ENCODE measurements at places on chromosomes 1 and 21.

DNA sequence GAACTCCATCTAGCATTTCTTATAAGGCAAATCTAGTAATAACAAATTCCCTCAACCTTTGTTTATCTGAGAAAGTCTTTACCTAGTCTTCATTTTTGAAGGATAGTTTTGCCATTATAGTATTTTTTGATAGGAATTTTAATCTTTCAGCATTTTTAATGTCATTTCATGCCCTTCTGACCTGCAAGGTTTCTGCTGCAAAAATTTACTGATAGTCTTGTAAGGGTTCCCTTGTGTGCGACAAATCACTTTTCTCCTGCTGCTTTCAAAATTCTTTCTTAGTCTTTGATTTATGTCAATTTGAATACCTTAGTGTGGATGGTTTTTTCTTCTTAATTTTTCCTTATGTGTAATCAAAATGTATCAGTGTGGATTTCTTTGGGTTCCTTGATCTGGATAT is 297.5 kb upstream of the FAM78B start:
- no peak for DNase-seq

DNA sequence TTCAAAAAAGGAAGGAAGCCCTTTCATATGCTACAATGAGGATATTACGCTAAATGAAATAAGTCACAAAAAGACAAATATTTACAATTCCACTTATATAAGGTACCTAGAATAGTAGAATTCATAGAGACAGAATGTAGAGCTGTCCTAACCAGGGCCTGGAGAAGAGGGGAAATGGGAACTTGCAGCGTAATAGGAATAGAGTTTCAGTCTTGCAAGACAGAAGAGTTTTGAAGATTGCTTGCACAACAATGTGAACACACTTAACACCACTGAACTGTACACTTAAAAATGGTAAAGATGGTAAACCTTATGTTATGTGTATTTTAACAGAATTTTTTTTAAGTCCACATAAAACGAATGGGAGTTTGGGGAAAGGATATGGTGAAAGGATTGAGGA is 2.9 kb downstream of the CD1B start:
- DNase-seq, result no peak

DNA sequence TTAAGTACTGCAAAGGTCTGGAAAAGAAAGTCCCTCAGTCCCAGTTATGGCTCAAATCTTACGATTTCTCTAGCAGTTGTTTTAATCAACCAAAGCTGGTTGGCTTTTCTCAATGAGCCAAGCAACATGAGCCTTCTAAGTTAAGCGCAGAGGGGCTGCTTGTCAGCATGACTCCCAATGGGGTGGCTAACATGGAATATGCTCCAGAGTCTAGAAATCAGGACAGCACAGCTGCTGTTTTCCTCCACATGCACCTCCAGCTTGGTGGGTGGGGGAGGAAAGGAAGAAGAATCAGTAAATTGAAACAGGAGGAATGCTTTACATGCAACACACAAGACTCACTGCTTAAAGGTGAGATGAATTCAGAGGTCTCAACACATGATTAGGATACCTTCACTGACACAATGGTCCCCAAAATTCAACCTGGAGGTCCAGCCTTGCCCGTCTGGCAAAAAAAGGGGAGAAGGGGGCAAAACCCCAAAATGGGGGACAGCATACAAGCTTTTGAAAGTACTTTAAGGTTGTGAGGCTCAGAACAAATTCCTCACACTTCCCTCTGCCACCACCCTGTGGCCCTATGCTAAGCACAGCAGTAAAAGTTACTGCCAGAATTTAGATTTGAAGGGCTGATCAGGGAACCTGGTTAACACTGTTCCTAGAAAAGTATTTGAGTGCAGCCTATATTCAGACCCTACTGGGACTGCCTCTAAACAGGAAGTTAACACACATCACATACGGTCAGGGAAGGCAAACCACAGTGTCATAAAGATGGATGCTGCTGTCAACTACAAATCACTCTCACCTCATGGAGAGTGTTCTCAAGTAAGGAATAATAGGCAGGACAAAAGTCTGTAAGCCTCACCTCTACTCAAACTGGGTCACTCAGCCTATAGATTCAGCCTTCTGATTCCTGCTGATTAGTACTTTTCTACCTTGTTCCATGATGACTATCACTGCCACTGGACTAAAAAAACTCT is 2.6 kb downstream of the GATAD2B start:
- DNase-seq, result no peak

DNA sequence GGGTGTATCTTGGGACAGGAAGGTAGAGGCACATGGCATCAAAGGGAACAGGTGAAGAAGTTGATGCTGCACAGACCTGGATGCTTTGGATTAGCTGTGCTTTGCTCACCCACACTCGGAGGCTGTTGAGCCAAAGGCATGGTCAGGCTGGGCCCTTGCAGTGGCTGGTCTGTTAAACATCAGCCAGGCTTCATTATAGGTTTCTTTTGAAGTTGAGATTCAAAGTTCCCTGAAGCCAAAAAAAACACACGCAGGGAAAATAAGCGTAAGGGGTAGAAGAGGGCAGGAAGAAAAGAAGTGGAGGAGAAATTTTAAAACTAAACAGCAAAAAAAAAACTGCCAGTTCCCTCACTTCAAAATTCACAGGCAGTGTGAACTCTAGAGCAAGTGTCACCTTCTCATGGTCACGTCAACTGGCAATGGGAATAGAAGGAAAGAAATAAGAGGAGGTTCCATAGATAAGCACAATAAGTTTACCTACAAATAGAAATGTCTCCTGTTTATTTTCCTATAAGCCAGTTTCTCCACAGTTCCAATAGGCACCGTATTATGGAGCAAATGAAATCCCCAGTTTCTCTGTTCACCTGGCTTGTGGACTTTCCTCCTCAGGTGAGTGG is 139.5 kb downstream of the PAPPA2 start:
- DNase-seq, result no peak

GRCh38 chr21:44737706-44738354 is 26.5 kb upstream of the TSPEAR start:
- no peak for DNase-seq

DNA sequence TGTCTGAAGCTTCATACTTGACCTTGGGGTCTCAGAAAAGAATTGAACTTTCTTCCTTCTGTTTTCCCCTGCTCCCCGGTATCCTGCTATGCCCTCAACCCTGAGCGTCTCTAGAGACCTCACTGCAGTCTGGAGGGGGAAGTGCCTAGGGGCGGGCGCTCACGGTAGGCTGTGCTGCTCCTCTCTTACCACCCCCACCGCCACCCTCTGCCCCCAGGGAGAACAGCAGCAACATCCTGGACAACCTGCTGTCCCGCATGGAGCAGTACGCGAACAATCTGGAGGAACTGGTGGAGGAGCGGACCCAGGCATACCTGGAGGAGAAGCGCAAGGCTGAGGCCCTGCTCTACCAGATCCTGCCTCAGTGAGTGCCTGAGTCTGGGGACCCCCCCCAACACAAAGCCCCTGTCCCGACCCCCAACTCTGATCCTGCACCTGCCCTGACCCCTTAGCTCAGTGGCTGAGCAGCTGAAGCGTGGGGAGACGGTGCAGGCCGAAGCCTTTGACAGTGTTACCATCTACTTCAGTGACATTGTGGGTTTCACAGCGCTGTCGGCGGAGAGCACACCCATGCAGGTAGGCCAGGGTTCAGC is 10.3 kb downstream of the NPR1 start:
- no peak for DNase-seq

DNA sequence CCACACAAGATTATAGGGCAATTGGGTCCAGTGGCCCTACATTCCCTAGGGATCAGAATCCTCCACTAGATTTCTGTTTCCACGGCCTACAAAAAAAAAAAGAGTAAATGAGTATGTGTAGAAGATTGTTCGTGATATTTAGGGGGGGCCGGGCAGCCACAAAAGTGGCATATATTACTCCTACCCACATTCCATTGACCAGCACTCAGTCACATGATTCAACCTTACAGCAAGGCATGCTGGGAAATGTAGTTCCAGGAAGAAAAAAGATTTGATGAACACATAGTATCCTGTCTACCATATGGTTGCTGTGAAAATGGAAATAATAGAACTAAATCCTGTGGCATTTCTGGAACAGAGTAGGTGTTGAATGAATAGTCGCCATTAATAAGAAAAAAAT is 43.4 kb upstream of the GJB5 start:
- no peak for DNase-seq

DNA sequence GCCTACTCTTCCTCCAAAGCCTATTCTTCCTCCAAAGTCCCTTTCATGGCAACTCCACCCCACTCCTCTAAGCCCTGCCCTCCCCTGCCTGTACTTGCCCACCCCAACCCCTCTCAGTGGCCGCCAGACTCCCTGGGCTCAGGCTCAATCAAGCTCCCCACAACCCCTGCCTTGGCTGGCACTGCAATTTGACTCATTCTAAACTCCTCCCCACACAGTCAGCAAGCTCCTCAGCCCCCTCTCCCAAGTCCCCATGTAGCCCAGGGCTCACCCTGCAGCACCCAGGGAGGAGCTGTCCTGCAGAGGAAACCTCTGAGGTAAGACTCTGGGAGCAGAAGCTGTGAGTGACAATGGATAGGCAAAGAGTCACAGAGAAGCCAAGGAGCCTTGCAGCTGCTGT is 3.6 kb upstream of the VSIG8 start:
- DNase-seq, result no peak

DNA sequence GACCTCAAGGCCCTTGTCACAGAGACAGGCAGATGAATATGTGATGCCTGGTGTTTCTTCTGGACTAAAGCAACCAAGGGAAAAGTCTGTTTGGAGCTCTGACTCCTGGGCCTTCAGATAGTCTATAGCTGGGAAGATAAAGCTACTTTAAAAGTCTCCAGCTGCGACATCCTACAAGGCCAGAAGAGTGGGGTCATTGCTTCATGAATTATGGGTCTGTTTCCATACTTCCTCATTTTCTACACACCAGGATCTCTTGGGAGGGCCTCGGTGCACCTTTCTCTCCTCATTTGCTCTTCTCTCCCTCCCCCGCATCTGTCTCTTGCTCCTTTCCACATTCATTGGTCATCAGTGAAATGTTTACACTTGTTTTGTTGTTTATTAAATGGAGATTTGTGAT is 44.8 kb downstream of the SYT2 start:
- no peak for DNase-seq

GRCh38 chr1:67322442-67322841 is 14.8 kb downstream of the IL12RB2 start:
- no peak for DNase-seq

GRCh38 chr1:190852611-190853010 is 374.9 kb upstream of the BRINP3 start:
- no peak for DNase-seq

- no peak for DNase-seq
Measured at GRCh38 chr21:28454564-28455252, 538.0 kb downstream of the LTN1 start.

DNA sequence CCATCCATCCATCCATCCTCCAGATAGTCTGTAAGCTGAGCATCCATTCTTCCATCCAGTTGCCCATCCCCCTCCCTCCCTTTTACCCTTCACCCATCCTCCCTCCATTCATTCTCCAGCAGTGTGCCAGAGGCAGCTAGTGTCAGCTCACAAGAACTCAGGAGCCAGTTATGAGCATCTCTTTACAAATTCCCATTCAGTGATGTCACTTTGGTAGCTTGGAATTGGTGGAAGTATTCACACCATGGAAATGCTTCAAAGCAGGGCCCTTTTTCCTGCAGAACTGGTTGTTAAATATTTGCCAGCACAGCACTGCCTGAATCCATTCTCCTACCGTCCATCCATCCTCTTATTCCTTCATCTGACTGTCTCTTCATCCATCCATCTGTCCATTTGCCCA is 72.5 kb downstream of the ARHGEF10L start:
- no peak for DNase-seq

DNA sequence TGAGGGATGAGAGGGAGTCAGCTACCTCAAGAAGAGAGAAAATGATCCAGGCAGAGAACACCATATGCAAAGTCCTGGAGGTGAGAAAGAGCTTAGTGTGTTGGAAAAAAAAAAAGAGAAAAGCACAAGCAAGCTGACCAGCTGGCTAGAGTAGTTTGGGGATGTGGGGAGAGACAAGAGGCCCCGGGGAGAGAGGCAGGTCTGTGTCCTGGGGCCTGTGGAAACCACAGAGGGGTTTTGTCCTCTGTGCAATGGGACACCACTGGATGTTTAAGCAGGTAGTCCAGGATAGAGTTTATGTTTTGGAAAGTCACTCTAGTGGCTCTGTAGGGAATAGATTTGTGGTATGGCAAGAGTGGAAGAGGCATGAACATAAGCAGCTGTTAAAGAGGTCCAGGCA is 14.4 kb upstream of the CHI3L1 start:
- DNase-seq, result no peak

GRCh38 chr1:185207170-185207569 is 50.2 kb downstream of the SWT1 start:
- no peak for DNase-seq

DNA sequence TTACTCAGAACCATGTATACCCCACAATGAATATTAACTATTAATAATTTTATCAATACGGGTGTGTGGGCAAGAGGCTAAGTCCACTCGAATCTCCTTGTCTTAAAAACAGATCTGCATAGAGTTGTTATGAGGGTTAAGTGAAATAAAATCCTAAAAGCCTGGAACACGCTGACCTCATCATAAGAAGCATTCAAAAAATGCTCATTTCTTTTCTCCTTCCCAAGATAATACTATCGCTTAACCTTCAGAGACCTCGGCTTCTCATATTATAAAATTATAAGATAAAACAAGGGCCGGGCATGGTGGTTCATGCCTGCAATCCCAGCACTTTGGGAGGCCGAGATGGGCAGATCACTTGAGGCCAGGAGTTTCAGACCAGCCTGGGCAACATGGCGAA is 35.1 kb downstream of the LPAR3 start:
- DNase-seq, result no peak

DNA sequence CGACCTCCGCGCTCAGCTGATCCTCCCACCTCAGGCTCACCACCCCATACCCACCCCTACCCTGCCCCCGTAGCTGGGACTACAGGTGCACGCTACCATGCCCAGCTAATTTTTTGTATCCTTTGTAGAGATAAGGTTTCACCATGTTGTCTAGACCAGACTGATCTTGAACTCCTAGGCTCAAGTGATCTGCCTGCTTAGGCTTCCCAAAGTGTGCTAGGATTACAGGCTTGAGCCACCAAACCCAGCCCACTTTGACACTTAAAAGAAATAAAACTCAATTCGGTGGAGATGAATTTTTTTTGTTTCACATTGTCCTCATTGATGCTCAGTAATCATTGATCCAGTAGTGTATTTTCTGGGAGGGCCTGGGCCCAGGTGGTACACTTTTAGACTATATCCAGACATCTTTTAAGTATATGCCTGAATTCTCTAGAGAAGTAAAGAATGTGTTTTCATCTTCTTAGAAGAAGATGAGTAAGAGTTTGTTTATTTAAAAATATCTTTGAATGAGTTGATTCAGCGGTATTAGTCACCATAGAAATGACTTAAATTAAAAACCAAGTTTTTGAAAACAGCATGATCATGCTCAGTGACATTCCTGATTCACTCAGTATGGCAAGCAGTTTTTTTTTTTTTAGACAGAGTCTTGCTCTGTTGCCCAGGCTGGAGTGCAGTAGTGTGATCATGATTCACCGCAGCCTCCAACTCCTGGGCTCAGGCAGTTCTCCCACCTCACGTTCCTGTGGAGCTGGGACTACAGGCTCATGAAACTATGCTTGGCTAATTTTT is 57.8 kb downstream of the EPB41 start:
- DNase-seq, result no peak

GRCh38 chr1:54477153-54477561 is 70.9 kb upstream of the ACOT11 start:
- DNase-seq, result no peak

GRCh38 chr21:44833663-44834062 is 15.8 kb upstream of the SUMO3 start:
- DNase-seq, result no peak

Measured in nucleus accumbens (tissue), 56 donors.